ENCODE measurements at places on chromosomes 7 and 10. TPM values are rescaled to one million over a fixed set of nuclear protein-coding genes. Genes with fewer than 3 reads are reported as not detected.
A peak's percentile ranks its signal among the peaks of the same experiment; 100 is the strongest.

PFKFB3 gene
- 8.8 TPM for polyA plus RNA-seq

DNA sequence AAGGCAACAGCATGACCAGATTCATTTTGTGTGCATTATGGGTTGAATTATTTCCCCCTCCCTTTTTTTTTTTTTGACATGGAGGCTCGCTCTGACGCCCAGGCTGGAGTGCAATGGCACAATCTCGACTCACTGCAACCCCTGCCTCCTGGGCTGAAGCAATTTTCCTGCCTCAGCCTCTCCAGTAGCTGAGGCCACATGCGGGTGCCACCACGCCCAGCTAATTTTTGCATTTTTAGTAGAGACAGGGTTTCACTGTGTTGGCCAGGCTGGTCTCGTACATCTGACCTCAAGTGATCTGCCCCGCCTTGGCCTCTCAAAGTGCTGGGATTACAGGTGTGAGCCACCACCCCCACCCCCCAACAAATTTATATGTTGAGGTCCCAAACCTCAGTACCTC lies 42.0 kb downstream of the ZNF783 start:
- H3K4me3 ChIP-seq, result no peak overlapping the region
- peaks cover 8% of the 10 kb centered on the region for H3K36me3 ChIP-seq
- no peak for DNase-seq

DNA sequence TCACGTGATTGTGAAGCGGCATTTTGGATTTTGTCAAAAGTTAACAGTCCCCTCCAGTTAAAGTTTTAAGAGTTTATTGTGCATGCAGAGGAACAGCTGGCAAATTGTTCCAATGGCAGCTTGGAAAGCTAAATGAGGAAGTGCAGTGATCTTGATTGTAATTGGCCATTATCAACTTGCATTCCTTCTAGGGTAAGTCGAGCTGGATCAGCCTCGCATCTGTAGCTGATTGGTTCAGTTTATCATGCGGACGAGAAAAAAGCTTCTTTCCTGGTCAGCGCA lies 566 bp downstream of the ZNF789 start:
- peak overlapping the region; percentile 87 for H3K27ac ChIP-seq
- H3K27me3 ChIP-seq, result no peaks in the 10 kb centered on the region
- peaks cover 35% of the 10 kb centered on the region for H3K4me1 ChIP-seq
- peaks cover 8% of the 10 kb centered on the region for H3K36me3 ChIP-seq
- DNase-seq, result peak; percentile 25

DNA sequence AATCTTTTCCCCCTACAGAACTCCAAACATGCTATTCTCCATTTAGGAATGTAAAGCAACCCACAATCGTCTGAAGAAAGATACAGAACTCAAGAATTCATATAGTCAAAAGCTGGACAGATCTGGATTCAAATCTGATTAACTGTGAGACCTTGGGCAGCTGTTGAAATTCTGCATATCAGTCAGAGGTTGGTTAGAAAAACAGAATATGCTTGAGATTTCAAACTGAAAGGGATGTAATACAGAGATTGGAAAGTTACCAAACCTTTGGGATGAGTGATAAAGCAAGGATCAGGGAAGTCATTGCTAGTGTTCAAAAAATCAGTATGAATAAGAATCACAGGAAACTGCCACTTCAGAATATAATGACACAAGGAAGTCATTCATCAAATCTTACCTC lies 406.6 kb downstream of the HTR7 start:
- no peaks in the 10 kb centered on the region for H3K4me1 ChIP-seq
- H3K27ac ChIP-seq, result no peak overlapping the region
- H3K27me3 ChIP-seq, result peaks cover 28% of the 10 kb centered on the region
- no peak overlapping the region for H3K4me3 ChIP-seq
- H3K36me3 ChIP-seq, result no peaks in the 10 kb centered on the region
- no peak for DNase-seq

- no peaks in the 10 kb centered on the region for H3K4me1 ChIP-seq
- DNase-seq, result no peak
- no peak overlapping the region for H3K27ac ChIP-seq
- H3K27me3 ChIP-seq, result peaks cover 12% of the 10 kb centered on the region
Observed at GRCh38 chr7:155860840-155861479, 48.7 kb upstream of the SHH start.

SUN3 gene
- not detected for polyA plus RNA-seq

CTAGE15 gene
- polyA plus RNA-seq, result not detected

- no peak overlapping the region for H3K27ac ChIP-seq
- no peak overlapping the region for H3K4me3 ChIP-seq
- DNase-seq, result no peak
Observed at GRCh38 chr7:30260246-30260768, 24.1 kb upstream of the ZNRF2 start.

- DNase-seq, result no peak
- peaks cover 43% of the 10 kb centered on the region for H3K27me3 ChIP-seq
- peak overlapping the region; percentile 66 for H3K27ac ChIP-seq
- H3K36me3 ChIP-seq, result peaks cover 8% of the 10 kb centered on the region
- H3K4me1 ChIP-seq, result no peaks in the 10 kb centered on the region
- no peak overlapping the region for H3K4me3 ChIP-seq
Observed at GRCh38 chr10:98460837-98461499, 14.2 kb upstream of the HPS1 start.

DNA sequence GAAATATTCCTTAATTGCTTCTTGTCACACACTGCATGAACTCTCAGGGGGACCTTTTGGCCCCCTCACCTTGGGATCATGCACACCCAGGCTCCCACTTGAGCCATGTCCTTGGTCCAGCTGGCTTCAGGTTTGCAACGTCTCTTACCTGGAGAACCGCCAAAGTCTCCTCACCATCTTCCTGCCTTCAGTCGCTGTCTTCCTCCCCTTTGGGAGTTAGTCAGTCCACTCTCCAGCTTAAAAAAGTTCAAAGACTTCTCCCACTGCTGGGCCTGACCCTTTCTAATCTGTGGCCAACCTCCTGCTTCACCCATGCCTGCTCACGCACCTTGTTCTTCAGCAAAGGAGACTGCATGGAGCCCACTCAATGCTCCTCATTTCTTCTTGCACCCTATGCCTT lies 82.6 kb upstream of the LRRC4 start:
- no peak for DNase-seq
- no peak overlapping the region for H3K27ac ChIP-seq
- H3K27me3 ChIP-seq, result no peaks in the 10 kb centered on the region

DNA sequence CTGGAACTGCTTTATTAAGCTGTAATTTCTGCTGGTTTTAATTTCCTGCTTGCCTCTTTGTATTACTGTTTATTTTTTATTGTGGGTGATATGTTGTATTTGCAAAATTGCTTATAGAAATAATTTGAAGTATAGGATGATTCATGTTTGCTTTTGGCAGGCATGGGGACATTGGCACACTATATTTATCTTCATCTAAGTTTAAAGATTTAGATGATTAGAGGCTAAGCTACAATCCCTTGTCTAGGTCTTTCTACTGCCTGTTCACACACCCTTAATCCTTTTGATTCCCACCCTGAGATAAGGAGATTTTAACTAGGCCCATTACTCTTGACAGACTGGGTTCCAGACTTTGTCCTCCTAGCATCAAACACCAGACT lies 182.8 kb upstream of the KAT6B start:
- H3K27ac ChIP-seq, result no peak overlapping the region
- no peaks in the 10 kb centered on the region for H3K27me3 ChIP-seq
- H3K4me3 ChIP-seq, result no peak overlapping the region
- no peak for DNase-seq

GRCh38 chr10:16788125-16788524 lies 29.1 kb downstream of the RSU1 start:
- H3K27me3 ChIP-seq, result no peaks in the 10 kb centered on the region
- H3K27ac ChIP-seq, result no peak overlapping the region
- no peak overlapping the region for H3K4me3 ChIP-seq
- DNase-seq, result no peak
- peaks cover 24% of the 10 kb centered on the region for H3K36me3 ChIP-seq

FANK1 gene
- polyA plus RNA-seq, result not detected

GRCh38 chr7:72016574-72016973 lies 395.6 kb downstream of the CALN1 start:
- no peak for DNase-seq
- H3K4me1 ChIP-seq, result no peaks in the 10 kb centered on the region
- H3K4me3 ChIP-seq, result no peak overlapping the region
- H3K36me3 ChIP-seq, result no peaks in the 10 kb centered on the region
- no peaks in the 10 kb centered on the region for H3K27me3 ChIP-seq
- H3K27ac ChIP-seq, result no peak overlapping the region

DNA sequence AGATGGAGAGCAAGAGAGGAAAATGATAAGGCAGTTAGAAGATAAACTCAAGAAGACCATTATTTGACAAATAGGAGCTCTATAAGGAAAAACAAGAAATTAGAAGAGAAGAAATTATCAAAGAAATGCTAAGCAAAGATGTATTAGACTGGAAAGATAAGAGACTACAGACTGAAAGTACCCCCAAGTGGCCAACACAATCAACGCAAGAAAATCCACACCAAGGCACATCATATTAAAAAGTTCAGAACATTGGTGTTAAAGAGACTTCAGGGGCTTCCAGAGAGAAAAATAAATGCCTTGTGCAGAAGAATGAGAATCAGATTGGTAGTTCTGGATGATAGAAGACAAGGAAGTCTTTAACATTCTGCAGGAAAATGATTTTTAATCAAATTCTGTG lies 46.0 kb downstream of the SH2D4B start:
- no peak for DNase-seq
- peaks cover 17% of the 10 kb centered on the region for H3K4me1 ChIP-seq
- H3K4me3 ChIP-seq, result no peak overlapping the region
- no peaks in the 10 kb centered on the region for H3K36me3 ChIP-seq

DNA sequence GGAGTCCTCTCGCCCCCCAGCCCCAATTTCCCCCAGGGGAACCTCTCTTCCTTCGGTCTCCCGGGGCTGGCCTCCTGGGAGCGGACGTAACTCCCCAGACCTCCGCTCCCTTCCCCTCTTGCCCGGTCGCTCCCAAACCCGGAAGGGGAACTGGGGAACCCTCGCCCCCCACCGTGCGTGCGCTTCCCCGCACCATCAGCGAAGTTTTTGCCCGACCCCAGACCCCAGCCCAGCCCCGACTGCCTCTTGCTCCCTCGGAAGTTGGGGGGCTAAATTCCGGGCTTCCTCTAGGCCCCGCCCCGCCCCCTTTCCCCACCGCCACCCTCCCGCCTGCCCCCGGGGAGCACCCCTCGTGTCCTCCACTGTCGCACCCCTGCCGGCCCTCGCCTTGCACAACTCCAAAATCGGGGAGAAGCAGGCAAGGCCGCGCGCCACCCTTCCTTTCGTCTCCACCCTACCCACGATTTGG lies 436 bp downstream of the GNB2 start:
- H3K27me3 ChIP-seq, result no peaks in the 10 kb centered on the region
- peaks cover 11% of the 10 kb centered on the region for H3K4me1 ChIP-seq
- peak overlapping the region; percentile 97 for H3K27ac ChIP-seq

DNA sequence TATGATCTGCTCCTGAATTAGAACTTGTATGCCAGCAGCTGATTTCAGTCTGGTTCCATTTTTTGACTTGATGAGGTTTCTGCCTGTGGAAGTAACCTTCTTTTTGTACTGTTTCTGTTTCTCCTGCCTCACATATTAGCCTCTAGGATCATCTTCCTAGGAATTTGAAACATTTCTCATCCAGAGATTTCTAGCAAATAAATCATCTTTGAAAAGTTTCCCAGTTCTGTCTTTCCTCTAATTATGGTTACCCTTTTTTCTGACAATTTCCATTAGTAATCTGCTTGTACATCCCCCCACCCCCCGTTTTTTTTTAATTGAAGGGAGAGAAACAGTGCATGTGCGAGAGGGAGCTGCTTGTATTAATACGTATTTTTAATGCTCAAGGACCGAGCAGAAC lies 92.2 kb downstream of the NRF1 start:
- H3K27ac ChIP-seq, result no peak overlapping the region
- H3K27me3 ChIP-seq, result no peaks in the 10 kb centered on the region
- H3K4me1 ChIP-seq, result no peaks in the 10 kb centered on the region
- DNase-seq, result no peak
- no peak overlapping the region for H3K4me3 ChIP-seq
- no peaks in the 10 kb centered on the region for H3K36me3 ChIP-seq

TUBB8 gene
- 0.43 TPM for polyA plus RNA-seq

MRLN gene
- not detected for polyA plus RNA-seq

GRCh38 chr10:31621733-31622132 lies 302.7 kb downstream of the ZEB1 start:
- peaks cover 6% of the 10 kb centered on the region for H3K4me1 ChIP-seq
- peaks cover 21% of the 10 kb centered on the region for H3K36me3 ChIP-seq
- no peak for DNase-seq
- peaks cover 7% of the 10 kb centered on the region for H3K27me3 ChIP-seq
- H3K4me3 ChIP-seq, result no peak overlapping the region

PLEKHS1 gene
- not detected for polyA plus RNA-seq

IGFBP1 gene
- polyA plus RNA-seq, result not detected

DNA sequence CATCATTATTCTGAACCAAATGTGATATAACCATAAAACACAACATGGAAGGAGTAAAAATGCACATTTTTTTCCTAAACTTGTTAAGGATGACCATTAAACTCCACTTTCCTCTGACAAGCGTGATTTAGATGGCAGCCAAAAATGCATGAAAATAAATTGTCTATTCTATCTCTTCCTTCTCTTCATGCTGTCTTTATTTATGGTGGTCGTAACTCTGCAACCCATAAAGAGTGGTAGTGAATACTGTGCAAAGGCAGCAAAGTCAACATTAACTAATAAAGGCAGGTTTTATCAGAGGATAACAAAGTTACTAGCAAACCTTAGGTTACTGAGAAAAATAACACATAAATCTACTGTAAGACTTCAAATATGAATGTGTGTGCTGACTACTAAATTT lies 106.6 kb downstream of the TPK1 start:
- H3K27me3 ChIP-seq, result no peaks in the 10 kb centered on the region
- no peak for DNase-seq
- peaks cover 11% of the 10 kb centered on the region for H3K36me3 ChIP-seq
- no peak overlapping the region for H3K4me3 ChIP-seq

DNA sequence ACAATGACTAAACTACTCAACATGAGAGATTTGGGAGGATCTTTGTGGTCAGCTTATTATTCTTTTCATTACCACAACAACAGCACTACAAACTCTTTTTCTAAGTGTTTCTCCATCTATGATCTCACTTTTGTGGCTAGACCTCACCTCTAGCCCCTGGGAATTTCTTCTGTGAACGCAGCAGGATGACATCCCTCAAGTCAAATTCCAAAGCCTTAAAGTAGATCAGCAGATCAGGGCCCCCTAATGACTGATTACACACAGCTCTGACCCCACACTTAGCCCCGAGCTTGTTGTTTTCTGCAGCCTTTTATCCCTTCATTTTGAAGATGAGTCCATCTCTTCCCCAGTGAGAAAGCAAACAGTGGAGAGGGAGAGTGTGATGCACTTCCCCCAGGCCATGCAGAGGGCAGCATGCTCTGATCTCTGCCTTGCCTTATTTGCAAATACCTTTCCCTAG lies 27.3 kb downstream of the TFAM start:
- no peaks in the 10 kb centered on the region for H3K36me3 ChIP-seq
- peaks cover 12% of the 10 kb centered on the region for H3K27me3 ChIP-seq
- H3K27ac ChIP-seq, result no peak overlapping the region
- no peaks in the 10 kb centered on the region for H3K4me1 ChIP-seq
- no peak for DNase-seq

DNA sequence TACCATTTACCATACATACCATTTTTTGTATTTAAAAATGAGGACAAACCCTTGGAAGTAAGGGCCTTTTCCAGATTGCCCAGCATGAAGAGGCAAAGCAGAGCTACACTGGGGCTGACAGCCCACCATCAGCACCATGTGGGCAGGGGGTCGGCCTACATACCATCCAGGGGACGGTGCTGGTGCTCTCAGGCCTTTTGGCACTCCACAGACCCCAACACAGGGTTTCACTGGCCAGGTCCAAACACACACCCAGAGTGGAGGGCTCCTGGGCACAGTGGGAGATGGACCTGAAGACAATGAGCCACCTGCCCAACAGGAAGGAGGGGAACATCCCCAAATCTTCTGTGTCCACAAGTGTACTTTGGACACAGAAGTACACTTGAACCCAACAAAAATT lies 69.2 kb upstream of the CAMK2B start:
- no peaks in the 10 kb centered on the region for H3K27me3 ChIP-seq
- peaks cover 15% of the 10 kb centered on the region for H3K4me1 ChIP-seq
- peaks cover 29% of the 10 kb centered on the region for H3K36me3 ChIP-seq
- no peak overlapping the region for H3K4me3 ChIP-seq
- no peak for DNase-seq

CYP17A1 gene
- polyA plus RNA-seq, result not detected
